ENCODE measurements at places on chromosomes 5 and 9.

- DNase-seq, result no peak
Measured at GRCh38 chr9:98317134-98317857, 61.8 kb upstream of the TBC1D2 start.

DNA sequence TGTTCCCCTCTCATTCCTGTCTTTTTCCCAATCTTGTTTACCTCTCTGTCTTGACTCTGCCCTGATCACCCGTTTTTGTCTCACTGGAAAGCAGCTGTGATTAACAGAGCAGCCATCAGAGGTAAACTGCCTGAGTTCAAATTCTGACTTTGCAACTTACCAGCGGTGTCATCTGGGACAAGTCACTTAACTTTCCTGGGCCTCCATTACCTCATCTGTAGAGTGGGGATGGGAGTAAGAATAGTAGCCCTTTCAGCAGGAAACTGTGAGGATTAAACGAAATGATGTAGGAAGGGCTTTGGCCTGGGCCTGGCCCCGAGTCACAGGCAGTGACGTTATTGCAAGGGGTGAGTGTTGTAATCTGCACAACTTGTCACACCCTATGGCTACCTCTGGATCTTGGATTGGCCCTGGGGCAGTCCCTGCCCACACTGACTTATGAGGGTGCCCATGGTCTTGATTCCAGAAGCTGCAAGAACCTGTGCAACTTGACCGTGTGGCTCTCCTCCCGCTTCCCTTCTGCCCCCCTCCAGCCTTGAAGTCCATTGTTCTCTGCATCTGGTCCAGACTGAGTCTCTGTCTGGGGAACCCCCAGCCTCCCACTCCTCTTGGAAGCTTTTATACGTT is 657 bp upstream of the PCDH12 start:
- peak; percentile 1 for DNase-seq

- DNase-seq, result no peak
Measured at GRCh38 chr9:115694014-115694413, 459.6 kb upstream of the PAPPA start.

DNA sequence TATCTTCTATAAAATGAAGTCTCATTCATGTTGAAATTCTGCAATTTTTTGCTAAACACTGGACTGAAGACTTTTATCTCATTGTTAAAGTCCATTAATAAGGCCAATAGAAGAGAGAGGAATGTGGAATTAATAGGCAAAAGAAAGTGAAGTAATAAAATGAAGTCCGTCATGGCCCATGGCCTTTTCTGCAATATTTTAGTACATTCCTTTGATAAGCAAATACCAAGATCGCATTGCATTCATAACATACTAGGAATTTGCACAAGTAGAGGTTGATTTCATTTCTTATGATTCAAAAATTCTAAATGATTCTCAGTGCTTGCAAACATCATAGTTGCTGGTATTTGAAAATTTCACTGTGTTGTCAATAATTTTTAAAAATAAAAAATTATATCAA is 664.0 kb downstream of the NR2F1-AS1 start:
- DNase-seq, result no peak
